ENCODE measurements at places on chromosomes 5 and 9.

DNA sequence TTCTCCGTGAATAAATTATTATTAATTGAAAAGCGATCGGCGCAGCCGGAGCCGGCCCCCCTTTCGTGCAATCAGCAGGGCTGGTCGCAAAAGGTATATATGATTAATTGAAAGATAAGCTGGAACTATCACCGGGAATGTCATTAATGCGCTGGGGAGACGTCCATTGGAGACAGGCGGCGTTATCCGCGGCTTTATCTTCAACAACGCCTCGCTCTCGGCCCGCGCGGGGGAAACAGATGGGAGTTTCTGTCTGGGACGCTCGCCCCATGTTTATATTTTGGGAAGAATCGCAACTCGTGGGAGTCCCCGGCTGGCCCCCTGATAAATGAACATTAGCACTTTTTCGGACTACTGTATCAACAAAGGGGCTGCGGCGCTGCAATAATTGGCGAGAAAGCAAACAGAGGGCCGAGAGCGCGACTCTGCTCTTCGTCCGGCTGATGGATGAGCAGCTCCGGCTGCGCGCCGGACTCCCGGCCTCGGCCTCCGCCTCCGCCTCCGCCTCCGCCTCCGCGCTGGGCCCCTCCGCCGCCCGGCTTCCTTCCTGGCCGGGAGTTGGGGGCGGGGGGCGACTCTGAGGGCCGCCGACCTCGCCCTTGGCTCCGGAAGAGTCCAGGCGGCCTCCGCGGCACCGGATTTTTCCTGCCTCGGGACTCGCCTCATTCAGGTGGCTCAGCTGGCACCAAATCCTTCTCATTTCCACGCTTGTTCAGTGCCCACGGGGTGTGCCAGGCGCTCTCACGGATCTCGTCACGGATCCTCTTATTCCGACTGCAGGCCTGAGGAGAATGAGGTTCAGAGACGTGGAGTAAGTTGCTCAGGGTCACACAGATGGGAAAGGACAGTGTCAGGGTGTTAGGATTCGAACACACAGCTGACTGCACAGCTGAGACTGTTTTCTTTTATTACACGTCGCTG is 3.6 kb upstream of the NKX2-5 start:
- DNase-seq, result no peak

- DNase-seq, result no peak
Measured at GRCh38 chr9:129938291-129938979, 103.2 kb downstream of the USP20 start.

DNA sequence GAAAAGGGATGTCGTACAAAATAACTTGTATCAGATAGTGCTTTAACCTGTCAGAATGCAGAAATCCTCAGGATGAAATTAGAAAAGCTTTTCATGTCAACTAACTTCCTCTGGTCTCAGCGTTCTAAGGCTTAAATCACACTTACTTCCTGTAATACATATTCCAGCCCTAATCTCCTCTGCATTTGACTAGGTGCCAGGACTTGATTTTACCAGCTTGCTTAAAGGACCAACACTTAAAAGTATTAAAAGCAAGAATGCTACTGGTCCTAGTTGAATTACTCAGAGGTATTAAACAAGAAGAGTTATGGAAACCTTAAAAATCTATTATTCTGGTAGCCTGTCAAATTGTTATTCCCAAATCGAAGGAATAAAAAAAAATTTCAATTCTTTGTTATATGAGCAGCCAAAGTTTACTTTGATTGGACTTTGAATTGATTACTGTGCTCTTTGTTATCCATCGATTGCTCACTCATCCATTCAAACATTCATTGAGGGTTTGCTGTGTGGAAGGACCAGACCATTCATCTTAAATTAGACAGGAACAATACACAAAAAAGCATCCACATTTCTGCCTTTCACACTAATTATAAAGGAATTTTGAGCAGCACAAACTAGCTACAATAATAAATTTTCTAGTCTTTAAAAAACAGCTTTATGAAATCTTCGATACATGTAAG is 108.7 kb downstream of the MUSK start:
- DNase-seq, result no peak

DNA sequence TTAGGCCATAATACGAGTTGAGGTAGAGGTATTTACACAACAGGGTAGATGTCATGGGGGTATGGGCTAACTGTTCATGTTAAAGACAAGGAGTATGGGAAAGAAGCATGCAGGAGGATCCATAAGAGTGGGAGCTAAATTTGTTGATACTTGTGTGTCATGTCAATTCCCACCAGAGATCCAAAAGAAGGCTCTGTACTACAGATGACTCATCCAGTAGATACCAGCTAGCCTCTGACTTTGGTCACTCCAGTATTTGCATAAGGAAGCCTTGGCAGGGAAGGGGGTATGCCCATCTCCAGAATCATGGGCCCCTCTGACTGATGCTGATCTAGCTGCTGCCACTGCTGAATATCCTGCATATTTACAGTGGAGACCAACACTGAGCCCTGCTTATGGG is 743.7 kb upstream of the GRAMD2B start:
- no peak for DNase-seq

GRCh38 chr9:137710704-137711103 is 91.9 kb downstream of the EHMT1 start:
- DNase-seq, result no peak

DNA sequence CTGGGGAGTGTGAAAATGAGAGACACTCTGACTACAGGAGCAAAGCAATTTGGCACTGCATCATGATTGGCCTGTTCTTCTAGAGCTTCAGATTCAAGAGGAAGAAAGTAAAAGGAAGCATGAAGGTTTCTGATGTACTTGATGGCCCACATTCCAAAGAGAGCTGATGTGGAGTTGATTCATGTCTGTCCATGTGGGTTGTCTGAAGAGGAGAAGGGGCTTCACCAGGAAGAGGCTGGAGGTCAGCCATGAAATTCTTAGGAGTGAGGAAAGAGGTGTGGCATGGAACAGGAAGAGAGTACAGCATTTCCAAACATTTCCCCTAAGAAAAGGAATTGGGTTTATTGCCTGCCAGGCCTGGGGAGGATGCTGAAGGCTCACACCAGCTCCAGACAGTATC is 70.7 kb downstream of the PTCD2 start:
- DNase-seq, result no peak

DNA sequence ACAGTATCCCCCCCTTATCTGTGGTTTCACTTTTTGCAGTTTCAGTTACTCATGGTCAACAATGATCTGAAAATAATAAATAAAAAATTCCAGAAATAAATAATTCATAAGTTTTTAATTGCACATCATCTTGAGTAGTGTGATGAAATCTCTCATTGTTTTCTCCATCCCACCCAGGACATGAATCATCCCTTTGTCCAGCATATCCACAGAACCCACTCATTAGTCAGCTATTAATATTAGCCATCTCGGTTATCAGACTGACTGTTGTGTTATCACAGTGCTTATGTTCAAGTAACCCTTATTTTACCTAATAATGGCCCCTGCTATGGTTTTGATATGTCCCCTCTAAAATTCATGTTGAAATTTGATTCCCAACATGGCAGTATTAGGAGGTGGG is 40.7 kb downstream of the FAM114A2 start:
- DNase-seq, result no peak

GRCh38 chr5:112706446-112707016 is 31.2 kb upstream of the APC start:
- no peak for DNase-seq

GRCh38 chr9:38254151-38254550 is 138.4 kb upstream of the ALDH1B1 start:
- DNase-seq, result no peak

DNA sequence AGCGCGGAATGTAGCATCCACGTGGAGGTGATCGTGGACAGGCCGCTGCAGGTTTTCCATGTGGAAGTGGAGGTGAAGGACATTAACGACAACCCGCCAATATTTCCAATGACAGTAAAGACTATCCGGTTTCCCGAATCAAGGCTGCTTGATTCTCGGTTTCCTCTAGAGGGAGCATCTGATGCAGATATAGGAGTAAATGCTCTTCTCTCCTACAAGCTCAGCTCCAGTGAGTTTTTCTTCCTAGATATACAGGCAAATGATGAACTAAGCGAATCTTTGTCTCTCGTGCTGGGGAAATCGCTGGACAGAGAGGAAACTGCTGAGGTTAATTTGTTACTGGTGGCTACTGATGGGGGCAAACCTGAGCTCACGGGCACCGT is 598 bp downstream of the PCDHA2 start:
- DNase-seq, result peak; percentile 17

GRCh38 chr9:6498982-6499381 is 86.0 kb downstream of the UHRF2 start:
- no peak for DNase-seq
